ENCODE measurements at places on chromosomes 3 and 15.

- no peak for DNase-seq
Observed at GRCh38 chr3:66385066-66385465, 115.8 kb downstream of the LRIG1 start.

DNA sequence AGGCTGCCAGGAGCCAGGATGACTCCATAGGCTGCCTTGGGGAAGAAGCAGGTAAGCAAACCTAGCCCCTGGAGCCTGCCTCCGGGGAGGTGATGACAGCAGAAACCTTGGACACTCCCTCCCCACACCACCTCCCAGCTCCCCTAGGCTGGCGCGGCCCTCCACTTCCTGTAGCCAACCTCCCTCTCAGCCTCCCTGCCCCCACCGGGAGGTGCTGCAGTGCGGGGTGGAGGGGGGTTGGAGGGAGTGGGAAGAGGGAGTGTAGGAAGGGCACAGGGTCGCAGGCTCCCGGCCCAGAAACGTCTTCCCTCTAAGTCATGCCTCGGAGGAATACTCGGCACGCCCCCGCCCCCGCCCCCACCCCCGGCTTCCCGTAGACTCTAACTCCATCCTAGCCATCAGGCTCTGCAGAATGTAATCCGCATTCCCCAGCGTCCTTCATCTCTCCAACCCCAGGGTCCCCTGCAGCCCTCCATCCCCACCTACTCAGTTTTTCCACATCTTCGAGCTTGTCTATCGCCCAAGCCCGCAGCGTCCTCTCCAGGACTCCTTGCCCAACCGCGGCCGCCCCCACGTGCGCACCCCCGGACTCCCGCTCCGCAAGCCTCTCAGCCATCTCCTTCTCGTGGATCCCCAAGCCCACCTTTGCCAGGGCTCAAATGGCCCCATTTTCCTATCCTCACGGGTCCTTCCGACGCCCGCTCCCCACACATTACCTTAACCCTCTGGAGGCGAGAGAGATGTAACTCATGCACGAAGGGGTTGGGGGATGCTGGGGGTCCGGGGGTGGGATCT is 528 bp downstream of the LPCAT4 start:
- DNase-seq, result peak; percentile 29

DNA sequence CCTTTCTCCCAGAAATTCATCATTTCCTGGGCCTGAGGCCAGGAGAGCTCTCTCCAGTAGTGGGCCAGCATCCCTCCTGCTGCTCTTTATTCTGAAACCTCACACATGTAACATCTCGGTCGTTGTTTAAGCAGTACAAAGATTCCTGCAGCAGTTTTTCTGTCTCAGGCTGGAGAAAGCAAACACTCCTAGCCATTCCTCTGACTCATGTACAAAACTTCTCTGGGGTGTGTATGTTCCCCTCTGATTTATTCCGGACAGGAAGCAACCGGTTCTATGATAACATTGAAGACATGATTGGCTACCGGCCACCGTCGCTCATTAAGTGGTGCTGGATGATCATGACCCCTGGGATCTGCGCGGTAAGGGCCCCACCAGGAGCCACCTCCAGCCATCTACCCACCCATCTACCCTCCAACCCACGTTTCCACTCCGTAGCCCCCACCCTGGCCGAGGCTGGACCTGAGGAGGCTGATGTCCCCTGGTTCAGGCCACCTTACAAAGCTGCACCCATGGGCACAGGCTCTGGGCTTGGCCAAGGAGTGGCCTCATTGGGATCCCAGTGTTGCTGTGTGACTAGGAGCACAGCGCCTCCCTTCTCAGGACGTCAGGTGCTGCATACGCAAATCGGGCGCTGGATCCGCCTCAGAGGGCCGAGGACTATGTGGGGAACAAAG is 58.6 kb upstream of the SLC6A1 start:
- no peak for DNase-seq

GRCh38 chr15:63913786-63914315 is 80.1 kb upstream of the HERC1 start:
- DNase-seq, result no peak

DNA sequence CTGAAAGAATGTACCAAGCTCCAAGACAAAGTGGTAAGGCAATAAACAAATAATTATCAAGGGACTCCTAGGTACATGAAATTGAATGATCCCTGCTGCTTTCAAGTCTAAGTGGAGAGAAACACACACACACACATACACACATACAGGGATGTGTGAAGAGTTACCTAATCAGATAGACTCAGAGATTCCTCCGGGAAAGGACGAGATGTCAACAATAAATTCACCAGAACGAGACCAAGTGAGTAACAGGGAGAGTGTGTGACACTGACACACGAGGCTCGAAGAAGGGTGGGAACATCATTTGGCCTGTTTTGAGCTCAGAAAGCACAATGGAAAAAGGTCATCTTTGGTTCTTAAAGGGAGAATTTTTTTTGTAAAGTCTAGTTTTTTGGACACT is 13.4 kb downstream of the LRIG1 start:
- DNase-seq, result no peak

- no peak for DNase-seq
Observed at GRCh38 chr3:31848911-31849310, 132.2 kb downstream of the OSBPL10 start.

- peak; percentile 37 for DNase-seq
Observed at GRCh38 chr3:50347187-50347813, 1.8 kb upstream of the ZMYND10 start.

- DNase-seq, result no peak
Observed at GRCh38 chr3:28544236-28544635, 195.6 kb upstream of the AZI2 start.

GRCh38 chr3:63961891-63962290 is 49.7 kb upstream of the SCAANT1 start:
- DNase-seq, result peak; percentile 64

DNA sequence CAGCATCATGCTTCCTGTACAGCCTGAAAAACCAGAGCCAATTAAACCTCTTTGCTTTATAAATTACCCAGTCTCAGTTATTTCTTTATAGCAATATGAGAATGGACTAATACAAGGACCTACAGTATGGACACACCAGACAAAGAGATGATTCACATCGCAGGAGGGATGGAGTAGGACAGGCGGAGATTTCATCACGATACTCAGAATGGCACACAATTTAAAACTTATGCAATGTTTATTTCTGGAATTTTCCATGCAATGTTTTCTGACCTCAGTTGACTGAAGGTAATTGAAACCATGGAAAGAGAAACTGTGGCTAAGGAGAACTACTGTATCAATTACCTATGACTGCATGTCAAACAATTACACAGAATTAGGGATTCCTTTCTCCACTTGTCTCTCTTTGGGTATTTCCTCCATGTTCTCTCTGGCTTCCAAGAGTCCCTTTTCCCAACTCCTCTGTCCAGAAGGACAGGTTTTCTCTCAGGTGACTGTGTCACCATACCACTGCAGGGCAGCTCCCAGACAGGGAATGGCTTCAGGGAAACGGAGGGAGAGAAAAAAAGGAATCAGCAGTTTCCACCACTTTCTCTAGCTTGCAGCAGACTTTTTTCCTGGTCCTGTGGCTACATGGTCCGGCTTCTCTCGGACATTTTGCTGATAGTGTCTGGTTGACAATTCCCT is 3.0 kb upstream of the ANO10 start:
- no peak for DNase-seq

GRCh38 chr3:127612966-127613365 is 14.8 kb downstream of the MCM2 start:
- no peak for DNase-seq

- no peak for DNase-seq
Observed at GRCh38 chr15:75089456-75090387, 66.3 kb downstream of the PPCDC start.

- no peak for DNase-seq
Observed at GRCh38 chr3:112739252-112739965, 98.5 kb upstream of the CCDC80 start.

DNA sequence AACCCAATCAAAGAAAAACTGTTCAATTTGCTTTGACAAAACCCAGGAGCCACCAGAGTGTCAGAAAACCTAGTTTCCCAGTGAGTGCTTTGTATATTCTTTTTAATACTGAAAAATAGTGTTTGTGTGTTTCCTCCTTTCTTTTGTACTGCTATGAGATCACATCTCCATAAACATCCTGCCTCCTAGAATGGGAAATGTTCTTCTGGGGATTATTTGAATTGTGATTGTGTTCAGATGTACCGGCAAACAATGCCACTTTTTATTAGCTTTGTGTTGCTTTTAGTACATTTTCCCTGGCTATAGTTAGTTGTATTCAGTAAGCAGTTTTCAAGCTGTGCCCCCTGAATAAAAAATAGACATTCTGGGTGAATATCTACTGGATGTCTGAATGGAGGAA is 148.0 kb upstream of the NR2E3 start:
- DNase-seq, result no peak

DNA sequence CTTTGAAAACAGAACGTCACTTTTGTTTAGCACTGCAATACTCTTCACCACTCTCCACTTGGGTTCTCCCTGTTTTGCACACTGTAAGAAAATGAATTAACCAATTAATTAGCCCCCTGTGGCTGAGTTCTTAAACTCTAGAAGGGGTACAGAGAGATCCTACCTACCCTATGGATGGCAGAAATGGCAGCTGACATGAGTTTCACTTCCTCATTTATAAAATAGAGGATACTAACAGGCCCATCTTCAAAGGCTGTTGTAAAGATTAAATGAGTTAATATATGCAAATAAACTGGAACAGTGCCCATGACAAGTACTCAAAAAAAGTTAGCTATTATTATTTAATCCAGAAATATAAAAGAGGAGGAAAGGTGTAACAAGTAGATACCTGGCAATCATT is 36.9 kb downstream of the SUCLG2 start:
- no peak for DNase-seq

DNA sequence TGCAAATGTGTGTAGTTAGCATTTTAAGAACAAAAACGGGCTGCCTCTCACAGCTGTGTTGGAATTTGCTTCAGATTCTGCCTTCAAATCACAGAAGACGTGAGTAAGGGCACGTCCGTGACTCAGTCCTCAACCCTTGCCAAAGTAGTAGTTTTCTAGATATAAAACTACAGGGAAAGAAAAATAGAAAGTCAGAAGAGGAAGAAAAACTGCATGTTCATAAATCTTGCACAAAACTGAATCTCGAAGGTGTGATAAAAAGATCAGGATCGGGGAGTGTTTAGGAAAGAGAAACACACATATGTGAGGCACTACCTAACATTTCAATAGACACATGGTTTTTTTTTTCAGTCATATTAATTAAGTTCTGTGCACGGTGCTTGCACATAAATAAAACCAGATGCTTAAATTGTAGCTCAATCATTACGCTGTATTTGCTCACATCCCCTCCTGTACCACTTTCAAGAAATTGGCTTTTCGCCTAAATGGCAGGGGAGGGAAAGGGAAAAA is 71.7 kb downstream of the P3H2 start:
- DNase-seq, result no peak

GRCh38 chr3:105359098-105359762 is 7.5 kb upstream of the ALCAM start:
- no peak for DNase-seq

GRCh38 chr3:151265866-151266265 is 12.5 kb downstream of the P2RY14 start:
- DNase-seq, result no peak

- no peak for DNase-seq
Observed at GRCh38 chr3:99250272-99250671, 348.8 kb upstream of the DCBLD2 start.

- DNase-seq, result no peak
Observed at GRCh38 chr3:156723182-156723619, 48.8 kb downstream of the TIPARP start.

- DNase-seq, result no peak
Observed at GRCh38 chr3:26596335-26596734, 26.2 kb upstream of the LRRC3B start.

- DNase-seq, result peak; percentile 45
Observed at GRCh38 chr15:47184003-47184907, 533.0 kb upstream of the SEMA6D start.

- no peak for DNase-seq
Observed at GRCh38 chr3:52730681-52731080, 24.8 kb downstream of the SPCS1 start.

DNA sequence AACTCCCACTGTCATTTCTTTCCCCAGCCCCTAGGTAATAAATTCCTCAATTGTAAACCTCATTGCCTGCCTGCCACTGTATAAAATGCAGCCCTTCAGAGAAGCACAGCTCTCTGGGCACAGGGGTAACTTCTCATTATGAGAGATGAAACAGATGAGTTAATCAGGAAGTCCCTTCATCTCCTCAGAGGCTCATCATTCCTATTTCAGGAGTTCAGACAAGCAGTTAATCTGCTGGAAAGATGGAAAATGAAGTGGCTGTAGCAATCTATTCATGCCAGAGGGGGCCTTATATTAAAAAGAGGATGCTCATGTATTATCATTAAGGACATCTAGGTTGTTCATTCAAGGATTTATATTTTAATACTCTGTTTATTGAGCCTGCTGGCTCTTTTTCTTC is 519.5 kb upstream of the LMCD1 start:
- no peak for DNase-seq

GRCh38 chr3:185724761-185725160 is 100.1 kb downstream of the IGF2BP2 start:
- no peak for DNase-seq

GRCh38 chr3:142664311-142664710 is 59.5 kb upstream of the TRPC1 start:
- DNase-seq, result no peak

GRCh38 chr3:128780101-128780837 is 54.3 kb downstream of the RAB7A start:
- DNase-seq, result no peak

GRCh38 chr3:47565734-47566550 is 12.7 kb downstream of the CSPG5 start:
- no peak for DNase-seq

DNA sequence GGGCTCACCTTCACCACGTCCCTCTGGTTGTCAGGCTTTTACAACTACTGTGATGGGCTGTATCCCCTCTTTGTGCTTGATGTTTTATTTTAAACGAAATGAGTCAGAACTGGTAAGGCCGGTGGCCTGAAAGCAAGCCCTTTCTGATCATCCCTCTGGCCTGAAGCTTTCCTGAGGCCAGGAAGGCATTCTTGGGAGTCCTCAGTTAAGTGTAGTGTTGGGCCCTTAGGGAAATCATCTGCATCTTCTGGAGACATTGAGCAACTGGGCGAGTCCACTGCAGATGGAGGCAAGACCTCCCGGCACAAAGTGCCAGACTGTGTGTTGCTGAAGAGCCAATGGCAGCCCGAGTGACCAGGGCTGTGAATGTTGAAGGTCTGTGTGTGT is 33.0 kb upstream of the AMOTL2 start:
- DNase-seq, result no peak

GRCh38 chr3:48528754-48529153 is 24.8 kb upstream of the SHISA5 start:
- no peak for DNase-seq

DNA sequence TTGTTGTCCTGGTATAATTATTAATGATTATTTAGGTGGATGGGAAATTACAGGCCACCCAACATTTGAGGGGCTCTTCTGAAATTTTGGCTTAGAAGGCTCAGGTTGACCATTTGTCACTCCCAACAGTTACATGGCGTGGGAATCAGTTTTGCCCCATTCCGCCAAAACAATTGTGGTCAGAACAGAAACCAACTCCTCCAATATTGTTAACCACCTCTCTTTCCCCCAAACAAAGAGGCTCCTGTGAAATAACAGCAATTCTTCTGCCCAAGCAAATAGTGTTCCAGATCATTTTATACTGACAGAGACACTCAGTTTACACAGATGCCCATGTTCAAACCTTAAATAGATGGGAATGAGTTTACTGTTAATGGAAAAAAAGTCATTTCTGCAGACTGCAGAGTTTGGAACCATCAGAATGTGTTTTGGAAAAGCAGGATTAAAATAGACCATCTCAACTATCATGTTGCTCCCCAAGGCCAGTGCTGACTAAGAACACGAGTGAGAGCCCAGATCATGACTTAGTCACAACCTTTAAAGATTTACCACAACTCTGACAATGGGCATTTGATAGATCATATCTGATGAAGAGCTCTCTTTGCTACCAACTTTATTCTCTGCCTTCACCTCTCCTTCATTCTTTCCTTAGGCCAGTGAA is 102.1 kb downstream of the DUT start:
- no peak for DNase-seq

Data from NCI-H748 treated with DMSO at 0.1 percent for 48 hours (cell line).